ENCODE measurements at places on chromosomes 6 and 20.
A peak's percentile ranks its signal among the peaks of the same experiment; 100 is the strongest.

- DNase-seq = no peak
Measured at GRCh38 chr6:36375644-36376155, 11.8 kb downstream of the ETV7 start.

GRCh38 chr6:28134015-28134414 lies 7.7 kb upstream of the ZKSCAN8 start:
- peak; percentile 23 for DNase-seq

- peak; percentile 10 for DNase-seq
Measured at GRCh38 chr6:145948328-145948727, 15.8 kb downstream of the SHPRH start.

- DNase-seq = no peak
Measured at GRCh38 chr20:8471465-8471864, 339.4 kb downstream of the PLCB1 start.
